ENCODE measurements at places on chromosomes 1 and 21. TPM values are rescaled to one million over a fixed set of nuclear protein-coding genes. Genes with fewer than 3 reads are reported as not detected.

Gene NLRP3
- 1.8 TPM for total RNA-seq

Gene TMPRSS15
- 0.23 TPM for total RNA-seq

Gene GPR25
- 0.46 TPM for total RNA-seq

Gene DNAJC16
- total RNA-seq: 20.5 TPM

Gene KCNK2
- total RNA-seq: 34.8 TPM

Gene BARHL2
- 1.4 TPM for total RNA-seq

Gene FABP3
- 70.6 TPM for total RNA-seq

Gene GBP2
- total RNA-seq: 0.46 TPM
